Thoracic aorta (tissue), 2 donors: ENCODE measurements at places on chromosomes 3 and 15. TPM values are rescaled to one million over a fixed set of nuclear protein-coding genes. Genes with fewer than 3 reads are reported as not detected.

The TRAT1 gene
- total RNA-seq = not detected

The CNTN3 gene
- 9.7 TPM for total RNA-seq

The CFAP161 gene
- total RNA-seq = 1.1 TPM

The MYL3 gene
- total RNA-seq = 1.5 TPM

The DPPA4 gene
- total RNA-seq = not detected

The PLSCR4 gene
- total RNA-seq = 148 TPM

The CMTM6 gene
- total RNA-seq = 62.3 TPM

The DPPA2 gene
- not detected for total RNA-seq

The CCDC54 gene
- total RNA-seq = not detected

The CISH gene
- 13.3 TPM for total RNA-seq

The SCN11A gene
- 0.07 TPM for total RNA-seq

The ISL2 gene
- not detected for total RNA-seq

The RBPMS2 gene
- not detected for total RNA-seq

The CPN2 gene
- total RNA-seq = not detected

The SLC15A2 gene
- total RNA-seq = 5.1 TPM

The PLA1A gene
- total RNA-seq = 20.8 TPM

The CHAC1 gene
- 7.3 TPM for total RNA-seq

The GXYLT2 gene
- total RNA-seq = 35.1 TPM

The EAF2 gene
- 5.1 TPM for total RNA-seq

The HES1 gene
- 29.3 TPM for total RNA-seq

The SYNPR gene
- not detected for total RNA-seq

The CNTN6 gene
- total RNA-seq = not detected

The PTPRG gene
- total RNA-seq = 208 TPM

The MFGE8 gene
- 1,687 TPM for total RNA-seq

The FBXW12 gene
- not detected for total RNA-seq

The ISLR2 gene
- not detected for total RNA-seq

The PTX3 gene
- 175 TPM for total RNA-seq

The INTS14 gene
- 36.8 TPM for total RNA-seq
